KG1 (cell line): ENCODE measurements at places on chromosomes 7 and 10.

- no peak for DNase-seq
These were observed 56.8 kb downstream of the PARP12 start for GRCh38 chr7:140005754-140006503.

- no peak for DNase-seq
These were observed 56.8 kb downstream of the PPP1R3C start for GRCh38 chr10:91576096-91576545.

DNA sequence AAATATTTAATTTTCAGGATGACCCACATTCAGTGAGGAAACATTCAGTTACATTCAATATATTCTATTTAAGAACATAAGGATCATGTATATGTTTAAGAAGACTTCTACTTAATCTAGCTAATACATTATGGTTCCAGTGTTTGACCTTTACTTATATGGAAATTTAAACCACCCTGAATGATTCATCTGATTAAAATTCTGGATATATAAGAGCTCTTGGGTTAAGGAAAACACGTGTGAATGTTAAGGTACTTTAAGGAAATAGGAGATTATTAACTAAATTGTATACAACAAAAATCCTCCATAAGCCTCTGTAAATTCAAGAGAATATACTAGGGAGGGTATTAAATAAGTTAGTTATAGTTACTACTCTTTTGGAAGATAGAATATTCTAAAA, 40.9 kb downstream of the HDAC9 start:
- no peak for DNase-seq

- no peak for DNase-seq
These were observed 95.4 kb downstream of the TAX1BP1 start for GRCh38 chr7:27835376-27835775.

GRCh38 chr7:28163949-28164348, 16.6 kb downstream of the JAZF1 start:
- no peak for DNase-seq

- no peak for DNase-seq
These were observed 245.2 kb downstream of the ZMYND11 start for GRCh38 chr10:380313-380940.

- no peak for DNase-seq
These were observed 90.3 kb downstream of the HERPUD2 start for GRCh38 chr7:35604595-35604994.

GRCh38 chr7:16089801-16090200, 331.5 kb downstream of the CRPPA start:
- DNase-seq: no peak

DNA sequence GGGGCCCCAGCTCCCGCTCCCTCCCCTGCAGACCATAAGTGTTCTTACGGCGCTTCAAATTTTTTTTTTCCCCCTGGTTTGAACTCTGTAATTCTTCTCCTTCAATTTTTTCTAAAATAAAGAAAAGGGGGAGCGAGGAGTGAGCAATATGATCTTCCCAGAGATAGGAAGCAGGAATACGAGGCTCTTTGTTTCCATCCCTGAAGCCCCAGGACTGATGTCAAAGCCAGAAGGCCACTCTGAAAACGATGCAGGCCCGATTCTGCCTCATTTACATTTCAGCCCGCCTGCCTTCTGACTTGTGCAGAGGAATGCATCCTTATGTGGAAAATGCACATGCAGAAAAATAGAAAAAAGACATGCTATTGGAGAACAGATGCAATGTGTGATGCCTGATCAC, 401.5 kb upstream of the MKI67 start:
- no peak for DNase-seq

DNA sequence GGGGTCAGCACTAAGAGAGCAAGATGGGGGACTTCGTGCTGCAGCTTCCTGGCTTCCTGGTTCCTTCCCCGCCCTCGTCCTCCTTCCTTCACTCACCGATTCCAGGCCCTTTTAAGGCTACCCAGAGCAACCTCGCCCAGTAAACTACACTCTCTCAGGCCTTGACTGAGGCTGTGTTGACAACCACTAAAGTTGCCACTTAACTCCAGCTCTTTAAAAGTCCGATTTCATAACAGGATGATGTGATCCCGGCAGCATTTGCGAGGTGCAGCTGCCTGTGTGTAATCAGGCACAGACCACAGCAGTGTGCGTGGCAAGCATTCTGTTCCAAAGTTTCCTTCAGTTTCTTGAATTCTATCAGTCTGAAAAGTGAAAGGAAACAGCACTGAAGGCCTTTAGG, 110.6 kb downstream of the RAB11FIP2 start:
- DNase-seq: no peak

GRCh38 chr10:65735382-65735781, 1190.5 kb upstream of the LRRTM3 start:
- DNase-seq: no peak

DNA sequence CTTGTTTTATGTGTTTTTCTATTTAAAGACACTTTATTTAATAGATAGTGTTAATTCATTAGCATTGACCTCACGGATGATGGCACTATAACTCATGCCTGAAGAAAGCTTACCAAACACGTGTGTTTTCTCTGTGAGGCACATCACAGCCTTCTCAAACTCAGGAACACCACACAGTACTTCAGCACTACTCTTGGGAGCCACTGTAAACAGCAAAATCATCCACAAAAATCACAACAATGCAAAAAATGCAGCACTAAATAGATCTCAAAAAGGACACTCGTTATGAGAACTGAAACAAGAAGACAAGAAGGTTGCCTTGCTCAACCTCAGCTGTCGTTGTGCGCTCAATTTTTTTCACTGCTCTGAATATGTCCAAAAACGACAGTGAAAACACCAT, 12.0 kb upstream of the PARP12 start:
- no peak for DNase-seq

GRCh38 chr10:36263871-36264270, 621.8 kb upstream of the FZD8 start:
- DNase-seq: no peak

DNA sequence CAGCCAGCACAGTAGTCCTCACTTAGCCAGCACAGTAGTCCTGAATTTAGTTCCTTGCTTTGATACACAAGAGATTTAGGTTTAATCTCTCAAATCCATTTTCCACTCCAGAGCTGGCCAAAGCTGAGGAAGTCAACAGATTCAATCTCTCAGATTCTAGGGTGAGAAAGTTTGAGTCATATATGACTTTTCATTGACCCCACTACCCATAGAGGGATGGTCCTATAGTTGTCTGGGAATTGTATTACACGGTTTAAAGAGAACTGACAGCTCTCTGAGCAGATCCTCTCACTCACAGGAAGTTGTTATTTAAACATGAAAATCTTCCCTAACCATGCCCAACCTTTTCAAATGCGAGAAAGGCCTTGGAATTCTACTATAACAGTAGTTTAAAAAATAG, 641.8 kb upstream of the SEMA3D start:
- no peak for DNase-seq

GRCh38 chr7:80243425-80243824, 108.8 kb downstream of the GNAI1 start:
- no peak for DNase-seq

- DNase-seq: no peak
These were observed 12.3 kb downstream of the BMPER start for GRCh38 chr7:33917661-33918060.

- DNase-seq: peak; percentile 21
These were observed 167.8 kb upstream of the EEPD1 start for GRCh38 chr7:35985126-35985754.

DNA sequence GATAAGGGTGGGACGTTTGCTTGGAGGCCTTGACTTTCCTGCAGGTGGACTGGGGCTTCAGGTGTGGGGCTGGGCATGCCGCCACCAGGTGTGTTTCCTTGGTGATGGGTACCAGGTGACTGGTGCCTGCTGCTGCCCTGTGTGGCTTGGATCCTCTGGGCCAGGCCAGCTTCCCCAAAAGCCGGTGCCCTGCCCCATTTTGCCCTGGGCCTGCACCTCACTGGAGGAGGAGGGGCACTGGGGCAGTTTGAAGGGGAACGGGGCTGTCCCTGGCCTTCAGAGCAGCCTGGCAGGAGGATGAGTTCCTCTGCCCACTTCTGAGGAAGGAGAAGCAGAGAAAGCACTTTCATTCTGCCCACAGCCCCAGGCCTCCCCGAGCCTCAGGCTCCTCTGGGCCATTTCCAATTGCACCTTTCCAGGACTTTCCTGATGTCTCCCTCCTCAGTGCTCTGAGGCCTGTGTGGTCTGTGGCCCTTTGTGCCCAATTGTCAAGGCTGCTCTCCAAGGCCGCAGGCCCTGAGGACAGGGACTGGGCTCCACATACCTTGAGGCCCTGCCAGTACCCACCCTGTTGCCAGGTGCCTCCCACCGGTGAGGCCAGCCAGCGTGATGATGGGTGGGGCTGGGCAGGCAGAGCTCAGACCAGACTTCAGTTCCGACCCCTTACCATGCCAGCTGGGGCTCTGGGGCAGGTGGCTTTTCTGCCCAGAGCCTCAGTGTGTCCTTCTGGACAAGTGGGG, 25.3 kb upstream of the SMARCD3 start:
- no peak for DNase-seq

GRCh38 chr7:1931256-1931950, 261.3 kb downstream of the ELFN1 start:
- no peak for DNase-seq

DNA sequence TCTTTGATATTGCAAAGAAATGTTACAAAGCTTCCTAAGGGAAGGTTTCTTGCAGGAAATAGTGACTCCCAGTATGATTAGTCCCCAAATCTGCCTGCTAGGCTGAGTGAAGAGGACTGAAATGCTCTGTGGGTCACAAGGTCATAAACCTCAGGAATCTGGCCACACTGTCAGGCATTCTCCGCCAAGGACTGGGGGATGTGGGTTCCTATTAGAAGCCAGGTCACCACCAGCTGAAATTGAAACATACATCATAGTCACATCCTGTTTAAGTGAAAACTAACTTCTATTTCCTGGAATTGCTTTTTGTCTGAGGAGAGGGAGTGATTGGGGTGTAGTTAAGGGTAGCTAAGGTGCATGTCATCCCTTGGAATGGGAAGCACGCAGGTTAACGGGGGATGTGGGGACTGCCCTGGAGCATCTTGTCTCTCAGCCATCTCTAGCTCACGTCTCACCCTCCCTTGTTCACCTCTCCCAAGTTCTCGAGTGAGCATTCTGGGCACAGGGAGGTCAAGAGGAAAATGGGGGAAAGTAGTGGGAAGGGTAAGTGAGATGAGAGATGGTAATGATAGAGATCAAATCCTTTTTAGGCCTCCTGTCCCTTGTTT, 12.0 kb upstream of the GSAP start:
- no peak for DNase-seq

DNA sequence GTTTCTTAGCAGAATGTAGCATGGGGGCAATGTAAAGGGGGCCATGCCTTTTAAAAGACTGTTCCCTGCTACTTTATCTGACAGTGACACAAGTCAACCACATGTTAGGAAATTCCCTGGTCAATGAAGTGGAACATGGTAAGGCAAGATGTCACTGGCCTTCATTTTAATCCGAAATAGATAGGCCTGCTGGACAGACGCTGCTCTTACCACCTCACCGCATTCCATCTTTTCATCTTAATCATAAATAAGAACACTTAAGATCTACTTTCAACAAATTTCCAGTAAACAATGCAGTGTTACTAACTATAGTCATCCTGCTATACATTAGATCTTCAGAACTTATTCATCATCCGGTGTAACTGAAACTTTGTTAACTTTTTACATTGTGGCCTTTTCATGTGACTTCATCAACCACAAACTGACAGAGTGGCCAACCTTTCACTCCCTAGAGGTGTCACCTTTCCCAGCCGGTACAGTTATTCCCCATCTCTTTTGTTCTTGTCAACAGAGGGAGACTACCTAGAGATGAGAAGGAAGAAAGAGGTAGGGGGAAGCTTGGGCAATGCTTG, 15.6 kb downstream of the ASB4 start:
- no peak for DNase-seq

DNA sequence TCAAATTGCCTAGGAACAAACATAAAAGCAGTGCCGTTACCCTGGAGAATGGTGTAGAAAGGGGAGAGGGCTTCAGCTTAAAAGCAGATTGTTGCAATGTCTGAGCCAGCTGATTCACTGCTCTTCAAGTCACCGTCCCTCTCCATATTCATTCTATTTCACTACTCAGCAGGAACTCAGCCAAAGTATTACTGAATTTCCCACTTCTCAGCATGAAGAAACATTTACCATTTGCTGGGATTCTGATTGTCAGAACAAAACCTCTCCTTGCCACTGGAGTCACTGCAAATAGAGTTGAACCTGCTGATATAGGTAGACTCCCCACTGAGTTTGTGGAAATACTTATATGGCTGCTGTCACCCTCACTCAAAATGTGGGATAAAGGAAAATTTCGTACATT, 71.7 kb downstream of the PPP1R17 start:
- no peak for DNase-seq

DNA sequence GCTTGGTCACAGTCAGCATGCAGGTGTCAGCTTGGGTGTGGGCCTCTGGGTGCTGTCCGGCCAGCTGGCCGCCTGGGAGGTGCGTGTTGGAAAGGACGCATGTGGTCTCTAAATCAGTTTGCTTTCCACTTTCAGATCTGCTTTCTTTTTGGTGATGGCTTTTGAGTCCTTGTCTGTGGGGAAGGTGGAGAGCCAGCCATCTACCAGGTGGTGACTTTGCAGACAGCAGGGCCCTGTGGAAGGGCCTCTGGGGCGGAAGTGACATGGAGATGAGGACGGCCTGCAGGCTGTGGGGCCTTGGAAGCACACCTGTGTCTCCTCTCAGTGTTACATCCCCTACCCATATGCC, 59.4 kb downstream of the WDR37 start:
- DNase-seq: no peak

GRCh38 chr10:85858776-85859515, 507.6 kb downstream of the GRID1 start:
- DNase-seq: no peak

GRCh38 chr10:71090330-71090729, 122.0 kb upstream of the UNC5B start:
- DNase-seq: no peak

DNA sequence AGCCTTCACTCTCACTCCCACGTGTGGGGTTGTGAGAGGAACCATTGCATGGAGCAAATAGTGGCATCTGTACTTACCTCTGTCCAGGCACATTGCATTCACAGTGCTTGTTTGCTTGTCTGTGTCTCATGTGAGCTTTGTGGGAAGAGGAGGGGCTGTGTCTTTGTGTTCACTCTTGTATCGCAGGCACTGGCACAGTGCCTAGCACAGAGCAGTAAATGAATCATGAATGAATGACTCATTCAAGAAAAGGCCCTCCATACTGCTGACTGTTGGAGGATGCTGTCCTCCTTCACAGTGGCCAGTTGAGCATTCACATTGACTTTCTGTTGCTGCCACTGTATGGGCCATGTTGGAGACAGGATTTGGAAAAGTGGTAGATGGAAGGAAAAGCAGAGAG, 125.3 kb downstream of the SORCS3 start:
- no peak for DNase-seq

- peak; percentile 21 for DNase-seq
These were observed 55.8 kb downstream of the INPP5A start for GRCh38 chr10:132593389-132593788.

DNA sequence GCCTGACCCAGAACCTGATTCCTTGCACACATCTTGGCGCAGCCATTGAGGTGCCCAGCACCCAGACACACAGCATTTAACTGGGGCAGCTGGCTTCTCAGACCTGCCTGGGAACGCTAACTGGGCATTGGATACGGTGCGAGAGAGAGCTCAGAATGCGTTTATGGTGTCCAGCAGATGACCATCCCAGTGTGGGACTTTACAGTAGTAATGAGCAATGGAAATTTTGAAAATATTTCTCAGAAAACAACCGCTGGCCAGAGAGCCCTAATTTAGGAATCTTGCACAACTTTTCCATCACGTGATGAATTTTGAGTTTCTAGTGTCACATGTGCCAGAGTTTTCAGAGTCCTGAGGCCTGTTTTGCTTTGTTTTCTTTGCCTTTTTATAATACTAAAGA, 78.2 kb upstream of the SEC61G start:
- no peak for DNase-seq

- DNase-seq: no peak
These were observed 6.3 kb upstream of the AKR1E2 start for GRCh38 chr10:4819707-4820106.

GRCh38 chr7:139886899-139887298, 57.8 kb downstream of the TBXAS1 start:
- DNase-seq: no peak
